Activated CD4-positive, alpha-beta T cell treated with anti-CD3 and anti-CD28 coated beads for 48 hours (primary cell): ENCODE measurements at places on chromosomes 1 and 21.
A peak's percentile ranks its signal among the peaks of the same experiment; 100 is the strongest.

- DNase-seq, result no peak
These were observed 124.4 kb upstream of the PLPPR4 start for GRCh38 chr1:99139876-99140275.

DNA sequence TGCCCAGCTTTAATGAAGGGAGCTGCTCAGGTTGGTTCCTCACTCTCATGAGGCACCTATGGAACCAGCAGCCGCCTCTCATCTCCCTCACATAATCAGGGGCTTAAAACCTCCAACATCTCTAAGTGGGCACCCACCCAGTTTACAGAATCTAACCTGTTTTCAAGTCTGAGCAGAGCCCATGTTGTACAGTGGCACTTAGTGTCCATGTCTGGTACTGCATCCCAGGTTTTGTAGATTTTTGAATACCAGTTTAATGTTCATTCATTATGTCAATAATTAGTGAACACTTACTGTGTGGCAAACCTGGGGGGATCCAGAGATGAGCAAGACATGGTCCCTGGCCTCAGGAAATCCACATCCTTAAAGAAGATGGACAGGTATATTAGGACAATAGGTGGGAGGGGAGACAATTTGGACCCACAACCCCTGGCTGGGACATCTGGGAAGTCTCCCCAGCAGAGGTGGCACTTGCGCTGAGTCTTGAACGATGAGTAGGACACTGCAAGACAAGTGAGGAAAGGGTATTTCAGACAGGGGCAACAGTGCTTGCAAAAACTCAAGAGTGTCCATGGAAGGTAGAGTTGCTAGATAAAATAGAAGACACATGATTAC, 83.3 kb downstream of the LACTBL1 start:
- no peak for DNase-seq

DNA sequence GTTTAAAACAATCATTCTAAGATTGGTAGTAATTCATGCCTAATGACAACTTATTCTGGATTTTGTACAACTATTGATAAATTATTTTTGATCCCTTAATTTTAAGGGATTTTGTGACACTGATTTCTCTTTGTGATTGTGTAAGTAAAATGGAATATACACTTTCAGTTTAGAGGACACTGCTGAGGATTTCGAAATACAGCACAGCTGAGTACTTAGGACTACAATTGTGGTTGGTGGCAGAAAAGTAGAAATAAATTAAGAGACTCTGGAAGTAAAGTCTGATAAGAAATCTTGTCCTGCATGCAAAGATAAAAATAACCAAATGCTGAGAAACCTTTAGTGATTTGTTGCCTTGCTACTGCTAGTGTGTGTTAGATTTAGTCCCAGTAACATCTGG, 40.0 kb downstream of the TYW3 start:
- no peak for DNase-seq

GRCh38 chr1:46747683-46748288, 28.9 kb upstream of the EFCAB14 start:
- peak; percentile 13 for DNase-seq

DNA sequence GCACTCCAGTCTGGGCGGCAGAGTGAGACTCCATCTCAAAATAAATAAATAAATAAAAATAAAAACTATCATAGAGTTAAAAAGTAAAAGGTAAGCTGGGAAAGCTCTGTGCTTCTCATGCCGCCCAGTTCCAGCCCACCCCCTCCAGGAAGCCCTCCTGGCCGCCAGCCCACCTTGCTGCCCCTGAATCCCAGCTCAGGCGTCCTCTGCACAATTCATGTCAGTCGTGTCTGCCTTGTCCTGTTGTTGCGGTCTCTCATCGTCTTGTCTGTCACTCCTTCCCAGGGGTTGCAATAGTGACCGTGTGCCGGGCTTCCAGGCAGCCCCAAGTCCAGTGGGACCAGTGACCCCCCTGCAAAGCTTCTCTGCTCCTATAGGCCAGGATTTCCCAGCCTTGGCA, 44.1 kb downstream of the RSPH1 start:
- no peak for DNase-seq

DNA sequence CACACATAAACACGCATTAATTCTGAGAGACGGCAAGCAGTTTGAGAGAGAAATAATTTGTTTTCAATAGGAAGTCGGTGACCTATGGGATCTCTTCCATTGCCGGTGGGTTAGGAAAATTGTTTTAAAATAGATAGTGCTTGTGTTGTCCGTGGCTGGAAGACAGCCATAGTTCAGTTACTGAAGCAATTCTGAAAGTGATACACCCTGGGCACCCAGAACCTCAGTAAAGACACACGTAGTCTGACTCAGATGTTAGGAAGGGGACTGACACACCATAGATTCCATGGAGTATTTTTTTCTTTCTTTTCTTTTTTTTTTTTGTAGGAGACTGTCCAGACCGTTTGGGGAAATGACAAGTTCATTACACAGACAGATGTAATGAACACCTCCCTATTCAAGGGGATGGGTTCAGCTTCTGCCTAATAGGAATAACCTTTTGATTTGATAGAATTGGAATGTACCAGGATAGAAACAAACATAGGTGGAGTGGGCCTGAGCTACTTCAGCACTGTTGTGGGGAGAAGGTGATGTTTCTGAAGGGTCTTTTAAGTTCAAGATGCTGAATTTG, 1.6 kb downstream of the C1orf21 start:
- DNase-seq, result peak; percentile 16

DNA sequence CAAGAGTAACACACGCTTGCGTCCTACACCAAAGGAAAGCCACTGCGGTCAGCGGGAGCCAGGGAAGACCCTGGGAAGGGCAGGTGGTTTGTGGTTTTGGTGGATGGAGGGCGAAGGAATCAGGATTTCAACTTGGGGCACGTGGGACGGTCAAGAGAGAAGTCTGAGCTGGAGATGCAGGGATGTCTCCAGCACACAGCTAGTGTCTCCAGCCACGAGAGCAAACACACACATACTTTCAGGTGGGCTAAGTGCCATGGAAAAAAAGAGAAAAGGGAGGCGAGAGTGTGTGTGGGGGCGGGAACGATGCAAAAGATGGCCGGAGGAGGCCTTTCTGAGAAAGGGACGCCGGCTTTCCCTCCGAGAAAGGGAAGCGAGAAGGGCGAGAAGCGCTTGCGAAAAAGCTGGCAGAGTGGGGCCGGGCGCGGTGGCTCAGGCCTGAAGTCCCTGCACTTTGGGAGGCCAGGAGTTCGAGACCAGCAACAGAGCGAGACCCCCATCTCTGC, 1.4 kb upstream of the SRRM1 start:
- DNase-seq, result peak; percentile 53

- no peak for DNase-seq
These were observed 2.2 kb downstream of the S100A2 start for GRCh38 chr1:153563483-153563901.

DNA sequence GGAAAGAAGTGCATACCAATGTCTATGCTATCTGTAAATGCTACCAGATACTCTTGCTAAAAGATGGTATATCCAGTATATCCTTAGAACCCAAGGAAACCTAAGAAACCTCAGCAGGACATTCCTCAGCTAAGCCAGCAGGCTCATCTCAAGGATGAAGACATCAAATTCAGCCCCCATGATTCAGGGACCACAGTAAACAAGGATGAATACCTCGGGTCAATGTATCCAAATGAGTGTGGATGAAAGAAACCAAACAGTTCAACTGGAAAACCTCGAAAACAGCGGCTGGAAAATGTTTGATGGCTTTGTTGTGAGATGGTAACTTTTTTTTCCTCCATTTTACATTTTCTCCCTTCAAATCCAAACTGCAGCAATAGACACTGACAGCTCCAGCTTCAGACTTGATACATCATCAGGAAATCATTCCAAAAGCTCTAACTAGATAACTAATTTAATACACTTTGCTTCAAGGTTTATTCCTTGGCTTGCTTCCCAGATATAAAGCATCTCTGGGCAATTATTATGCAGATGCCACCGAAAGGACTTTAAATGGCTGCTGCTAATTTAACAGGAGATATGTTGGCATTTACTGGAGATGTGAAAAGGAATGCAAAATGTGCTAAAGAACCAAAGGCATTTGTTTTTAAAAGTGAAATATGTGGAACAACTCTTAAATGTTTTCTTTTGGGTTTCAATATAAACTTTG, 73.6 kb downstream of the SMYD2 start:
- DNase-seq, result no peak

DNA sequence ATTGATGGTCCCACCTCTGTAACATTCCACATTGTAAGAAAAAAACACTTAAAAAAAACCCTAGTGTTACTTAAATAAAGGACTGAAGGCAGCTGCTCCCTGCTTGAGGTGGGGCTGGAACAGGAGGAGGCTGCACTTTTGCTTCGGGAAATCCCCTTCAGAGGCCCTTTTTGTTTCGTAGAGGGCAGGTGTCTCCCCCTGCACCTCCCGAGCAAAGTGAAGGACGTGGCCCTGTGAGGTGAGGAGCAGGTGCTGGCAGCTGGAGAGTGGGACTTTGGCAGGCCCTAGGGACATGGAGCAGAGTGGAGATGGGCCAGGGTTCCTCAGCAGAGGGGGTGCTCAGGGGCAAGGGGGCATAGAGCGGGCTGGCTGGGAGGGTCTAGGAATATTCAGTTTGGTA, 33.4 kb upstream of the WNT4 start:
- DNase-seq, result peak; percentile 49

DNA sequence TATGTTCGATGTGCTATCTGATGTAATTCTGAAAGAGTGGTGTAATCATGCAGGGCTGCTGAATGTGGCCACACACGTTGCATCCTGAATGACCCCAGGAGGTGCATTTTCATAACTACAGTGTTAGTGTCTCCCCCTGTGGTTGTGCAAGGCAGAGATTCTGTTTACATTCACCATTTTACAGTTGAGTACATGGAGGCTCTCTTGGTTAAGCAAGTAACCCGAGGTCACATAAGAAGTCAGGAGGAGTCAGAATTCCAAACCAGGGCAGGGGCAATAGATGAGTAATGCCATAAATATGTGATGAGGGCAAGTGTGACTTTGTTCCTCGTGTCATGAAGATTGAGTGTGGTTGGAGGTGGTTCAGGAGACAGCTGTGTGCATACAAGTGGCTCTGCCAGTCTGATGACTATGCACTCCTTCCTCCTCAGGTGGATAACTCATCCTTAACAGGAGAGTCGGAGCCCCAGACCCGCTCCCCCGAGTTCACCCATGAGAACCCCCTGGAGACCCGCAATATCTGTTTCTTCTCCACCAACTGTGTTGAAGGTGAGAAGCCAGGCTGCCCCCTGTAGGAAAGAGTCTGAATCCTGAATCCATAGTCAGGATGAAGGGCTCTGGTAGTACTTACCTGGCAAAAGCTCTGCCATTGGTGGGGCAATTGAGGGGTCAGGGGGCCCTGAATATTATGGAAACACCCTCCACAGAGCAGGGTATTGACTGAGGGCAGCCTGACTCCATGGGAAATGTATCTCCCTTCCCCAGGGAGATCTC, 9.3 kb downstream of the ATP1A2 start:
- DNase-seq, result no peak

DNA sequence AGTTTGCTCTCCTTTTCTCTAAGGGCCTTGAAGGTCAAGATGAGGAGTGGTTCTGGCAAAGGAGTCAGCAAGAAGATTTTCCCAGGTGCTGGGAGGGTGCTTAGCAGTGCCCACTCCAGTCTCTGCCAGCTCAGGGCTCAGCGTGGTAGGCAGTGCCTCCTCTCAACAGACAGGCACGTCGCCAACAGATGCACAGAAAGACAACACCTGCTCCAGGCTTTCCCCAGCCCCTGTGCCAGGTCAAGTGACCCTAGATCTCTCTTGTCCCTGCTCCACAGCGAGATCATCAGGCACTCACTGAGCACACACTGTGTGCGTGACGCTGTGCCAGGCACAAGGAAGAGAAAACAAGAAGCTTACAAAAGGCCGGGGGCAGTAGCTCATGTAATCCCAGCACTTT, 86.0 kb downstream of the CASZ1 start:
- DNase-seq, result no peak

DNA sequence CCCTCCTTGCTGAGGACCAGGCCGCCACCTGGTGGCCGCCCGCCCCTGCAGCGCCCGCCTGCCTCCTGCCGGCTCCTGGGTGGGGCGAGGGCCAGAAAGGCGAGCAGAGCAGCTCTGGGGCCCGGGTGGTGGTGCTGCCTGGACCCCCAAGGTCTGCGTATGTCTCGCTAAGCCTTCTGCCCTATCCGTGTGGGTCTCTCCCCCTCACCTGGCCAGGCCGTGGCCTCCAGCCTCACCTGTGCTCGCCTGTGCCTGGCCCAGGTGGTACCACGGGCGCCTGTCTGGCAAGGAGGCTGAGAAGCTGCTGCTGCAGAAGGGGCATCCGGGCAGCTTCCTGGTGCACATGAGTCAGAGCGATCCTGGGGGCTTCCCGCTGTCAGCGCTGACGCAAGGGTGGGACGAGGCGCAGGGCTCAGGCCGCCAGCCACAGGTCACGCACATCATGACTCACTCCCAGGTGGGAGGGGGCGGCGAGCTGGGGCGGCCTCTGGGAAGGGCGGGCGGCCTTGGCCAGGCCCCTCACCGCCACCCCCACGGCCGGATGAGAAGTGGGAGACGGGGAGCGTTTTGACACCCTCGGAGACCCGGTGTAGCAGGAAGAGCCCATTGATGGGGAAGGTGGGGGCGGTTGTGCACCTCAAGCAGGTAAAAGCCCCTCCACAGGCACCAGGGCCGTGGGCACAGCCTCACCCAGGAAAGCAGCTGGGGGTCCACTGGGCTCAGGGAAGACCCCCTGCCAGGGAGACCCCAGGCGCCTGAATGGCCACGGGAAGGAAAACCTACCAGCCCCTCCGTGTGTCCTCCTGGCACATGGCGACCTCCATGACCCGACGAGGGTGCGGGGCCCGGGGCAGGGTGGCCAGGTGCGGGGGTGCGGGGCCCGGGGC, 9.9 kb downstream of the RNF223 start:
- DNase-seq, result peak; percentile 89

GRCh38 chr1:4584449-4584848, 70.0 kb upstream of the AJAP1 start:
- no peak for DNase-seq

GRCh38 chr1:8926707-8927694, 18.7 kb upstream of the CA6 start:
- no peak for DNase-seq

GRCh38 chr1:98468111-98468717, 193.3 kb upstream of the SNX7 start:
- no peak for DNase-seq

- DNase-seq, result no peak
These were observed 318.1 kb downstream of the USP25 start for GRCh38 chr21:16047904-16048303.

DNA sequence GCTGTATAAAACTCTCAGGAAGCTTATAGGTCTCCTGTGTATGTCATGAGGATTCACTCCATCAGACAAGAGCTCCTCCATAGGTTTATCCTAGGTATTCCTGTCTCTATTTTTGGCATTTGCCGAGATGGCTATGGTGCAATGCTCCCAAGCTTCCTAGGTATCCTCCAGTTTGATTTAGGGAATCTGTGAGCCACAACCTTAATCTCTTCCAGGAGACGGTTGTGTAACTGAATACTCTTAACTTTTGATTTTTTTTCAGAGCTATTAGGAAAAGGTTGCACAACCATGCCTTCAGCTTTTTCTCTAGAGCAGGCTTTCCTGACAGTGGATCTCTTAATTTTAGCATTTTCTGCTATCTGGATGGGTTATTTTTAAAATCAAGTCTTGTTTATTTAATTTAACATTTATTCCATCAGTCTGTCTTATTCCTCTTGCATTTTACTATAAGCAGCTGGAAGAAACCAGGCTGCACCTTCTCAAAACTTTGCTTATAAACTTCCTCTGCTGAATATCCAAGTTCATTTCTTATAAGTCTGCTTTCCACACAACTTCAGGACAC, 69.4 kb upstream of the BACE2 start:
- no peak for DNase-seq
